RPMI7951 (cell line): ENCODE measurements at places on chromosomes 3 and 15.

DNA sequence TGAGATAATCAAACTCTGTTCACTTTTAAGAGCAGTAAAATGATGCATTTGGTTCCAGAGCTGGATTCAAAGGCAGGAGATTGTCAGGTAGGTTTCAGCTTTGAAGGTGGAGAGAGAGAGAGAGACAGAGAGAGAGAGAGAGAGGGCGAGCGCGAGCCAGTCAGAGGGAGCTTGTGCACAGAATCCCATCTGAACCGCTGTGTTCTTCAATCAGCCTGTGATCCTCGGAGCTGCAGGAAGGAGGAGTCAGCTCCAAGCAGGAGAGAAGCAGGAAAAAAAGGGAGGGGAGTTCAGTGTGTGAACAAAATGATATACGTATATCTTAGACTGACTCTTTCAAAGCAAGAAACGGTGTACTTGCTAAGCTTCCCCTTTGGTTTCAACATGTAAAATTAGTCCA, at the start of gene GPR149:
Gene GPR149 (minus strand): TSS at position 177 of the 400 bp plus-strand sequence. CDS start 575 bp downstream, outside the sequence.
- DNase-seq = no peak

GRCh38 chr3:111610189-111610588, 15.0 kb upstream of the ZBED2 start:
- peak; percentile 49 for DNase-seq

- no peak for DNase-seq
These were observed 17.9 kb downstream of the ALDH1A3 start for GRCh38 chr15:100897221-100898151.

DNA sequence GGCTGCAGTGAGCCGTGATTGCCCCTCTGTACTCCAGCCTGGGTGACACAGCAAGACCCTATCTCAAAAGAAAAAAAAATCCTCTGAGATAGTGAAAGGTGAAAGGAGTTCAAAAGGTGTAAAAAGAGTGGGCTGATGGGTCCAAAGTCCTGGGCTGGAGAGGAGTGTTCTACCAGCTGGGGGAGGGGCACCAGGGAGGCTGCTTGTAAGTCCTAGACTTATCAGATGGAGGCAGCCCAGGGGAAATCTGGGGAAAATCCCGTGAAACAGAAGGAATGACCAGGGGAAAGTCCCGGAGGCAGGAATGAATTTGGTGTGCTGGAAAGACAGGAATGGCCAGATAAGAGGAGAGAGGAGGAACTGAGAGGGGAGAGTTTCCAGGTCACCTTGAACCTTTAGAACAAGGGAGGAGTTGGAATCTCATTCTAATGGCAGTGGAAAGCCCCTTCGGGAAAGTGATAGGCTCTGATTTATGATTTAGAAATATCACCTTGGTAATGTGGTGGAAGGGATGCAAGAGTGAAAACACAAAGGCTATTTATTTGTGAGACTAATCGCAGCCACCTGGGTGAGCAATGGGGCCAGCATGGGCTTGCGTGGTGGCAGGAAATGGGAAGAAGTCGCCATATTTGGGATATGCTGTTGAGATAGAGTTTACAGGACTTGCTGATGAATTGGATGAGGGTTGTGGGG, 23.4 kb upstream of the PPP4R2 start:
- peak; percentile 51 for DNase-seq

- DNase-seq = no peak
These were observed 5.3 kb downstream of the PLA2G4D start for GRCh38 chr15:42088801-42089640.

GRCh38 chr3:87414271-87414670, 137.9 kb upstream of the POU1F1 start:
- no peak for DNase-seq
